ENCODE measurements at places on chromosomes 11 and 22. TPM values are rescaled to one million over a fixed set of nuclear protein-coding genes. Genes with fewer than 3 reads are reported as not detected.
A peak's percentile ranks its signal among the peaks of the same experiment; 100 is the strongest.

GRCh38 chr11:13052130-13052571, 43.0 kb downstream of the RASSF10 start:
- DNase-seq: no peak

- DNase-seq: peak; percentile 70
Observed at GRCh38 chr11:125433454-125434121, 62.5 kb downstream of the FEZ1 start.

- no peak for DNase-seq
Observed at GRCh38 chr11:113505046-113505445, 29.8 kb upstream of the DRD2 start.

DNA sequence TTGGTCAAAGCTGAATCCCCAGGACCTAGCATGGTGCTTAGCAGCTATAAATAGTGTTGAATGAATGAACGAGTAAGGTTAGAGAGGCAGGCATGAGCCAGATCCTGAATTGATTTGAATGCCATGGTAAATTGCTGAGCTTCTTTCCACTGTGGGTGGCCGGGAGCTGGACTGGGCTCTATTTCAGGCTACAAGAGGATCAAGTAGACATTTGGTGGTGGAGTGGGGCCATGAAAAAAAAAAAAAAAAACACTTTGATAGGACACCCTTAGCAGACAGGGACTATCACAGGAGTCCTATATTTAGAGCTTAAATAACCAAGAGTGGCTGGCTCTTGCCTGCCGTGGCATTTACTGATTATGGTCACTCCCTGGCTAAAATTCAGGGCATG, 77.6 kb downstream of the MIAT start:
- DNase-seq: no peak

GRCh38 chr11:131771471-131771870, 401.1 kb downstream of the NTM start:
- no peak for DNase-seq

DNA sequence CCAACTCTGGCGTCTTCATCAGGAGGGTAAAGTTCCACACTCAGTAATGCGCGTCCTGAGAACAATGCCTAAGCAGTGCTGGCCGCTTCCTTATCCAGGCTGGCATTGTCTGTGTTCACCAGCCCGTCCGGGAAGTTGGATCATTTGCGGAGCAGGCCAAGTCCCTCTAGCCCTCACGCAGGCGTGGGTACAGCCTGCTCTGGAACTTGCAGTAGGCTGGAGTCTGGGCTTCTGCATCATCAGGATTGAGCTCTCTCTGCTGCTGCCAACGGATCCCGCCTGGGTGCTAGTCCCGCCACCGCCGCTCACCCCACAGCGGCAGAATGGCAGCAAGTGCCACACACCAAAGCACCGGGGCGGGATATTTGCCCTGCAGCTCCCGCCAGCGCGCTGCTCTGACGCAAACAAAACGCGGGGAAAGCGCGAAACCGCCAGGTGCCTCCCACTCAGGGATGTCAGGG, 29.0 kb downstream of the GLYATL1 start:
- no peak for DNase-seq

GRCh38 chr22:37967637-37968451, 14.3 kb downstream of the POLR2F start:
- no peak for DNase-seq

DNA sequence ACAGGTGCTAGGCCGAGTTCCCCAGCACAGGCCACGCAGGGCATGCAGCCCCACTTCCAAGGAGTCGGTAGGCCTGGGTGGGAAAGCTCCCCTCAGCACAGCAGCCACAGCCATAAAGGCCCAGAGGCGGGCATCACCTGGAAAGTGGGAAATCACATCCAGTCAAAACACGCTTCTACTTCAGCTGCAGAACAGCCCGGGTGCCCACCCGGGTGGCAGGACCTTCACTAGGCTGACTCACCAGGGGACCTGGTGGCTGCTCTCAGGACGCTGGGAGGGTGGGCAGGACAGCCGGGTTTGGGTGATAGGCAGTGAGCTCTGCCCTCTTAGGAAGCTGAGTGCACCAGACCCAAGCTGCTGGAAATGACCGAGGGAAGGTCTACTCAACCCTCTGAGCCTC, 7.3 kb downstream of the KIAA0930 start:
- DNase-seq: no peak

DNA sequence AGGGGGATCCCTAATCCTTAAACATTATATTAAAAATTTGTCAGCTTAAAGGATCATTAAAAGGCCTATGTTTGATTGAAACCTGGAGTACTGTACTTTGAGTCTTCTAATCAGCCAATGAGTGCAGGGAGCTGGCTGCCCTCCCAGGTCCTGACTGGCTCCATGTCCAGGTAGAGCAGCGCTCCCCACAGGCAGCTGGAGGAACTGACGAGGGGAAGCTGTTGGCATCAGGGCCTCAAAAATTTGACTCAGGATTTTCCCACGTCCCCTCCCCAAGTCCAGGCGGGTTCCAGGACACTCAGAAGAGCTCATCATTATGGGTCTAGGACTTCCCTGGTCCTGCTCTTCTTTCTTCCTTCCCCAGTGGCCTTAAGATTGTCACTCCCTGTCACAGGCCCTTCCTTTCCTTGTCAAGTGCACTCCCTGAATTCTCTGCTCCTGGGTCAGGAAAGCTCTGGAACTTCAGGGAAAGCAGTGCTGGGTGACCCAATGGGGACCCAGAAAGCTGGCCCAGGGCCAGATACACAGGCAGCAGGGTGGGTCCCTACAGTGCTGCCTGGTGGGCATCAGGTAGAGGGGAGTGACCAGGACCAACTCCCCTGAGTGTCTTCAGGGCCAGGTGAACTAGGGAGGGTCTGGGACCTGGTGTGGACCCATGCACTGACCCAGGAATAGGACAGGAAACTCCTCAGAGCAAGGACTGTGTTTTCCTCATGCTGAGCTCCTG, 65.5 kb downstream of the GGTLC2 start:
- DNase-seq: no peak

GRCh38 chr22:28029956-28030355, 110.9 kb upstream of the PITPNB start:
- no peak for DNase-seq

- no peak for DNase-seq
Observed at GRCh38 chr11:121552154-121552553, 99.4 kb upstream of the SORL1-AS1 start.

GRCh38 chr22:22914726-22915669, 27.4 kb downstream of the IGLL5 start:
- no peak for DNase-seq

GRCh38 chr11:46967962-46968361, 31.4 kb downstream of the CSTPP1 start:
- no peak for DNase-seq

GRCh38 chr11:35681163-35681767, 18.7 kb downstream of the TRIM44 start:
- DNase-seq: no peak

- DNase-seq: no peak
Observed at GRCh38 chr11:70582886-70583641, 184.7 kb downstream of the CTTN start.

DNA sequence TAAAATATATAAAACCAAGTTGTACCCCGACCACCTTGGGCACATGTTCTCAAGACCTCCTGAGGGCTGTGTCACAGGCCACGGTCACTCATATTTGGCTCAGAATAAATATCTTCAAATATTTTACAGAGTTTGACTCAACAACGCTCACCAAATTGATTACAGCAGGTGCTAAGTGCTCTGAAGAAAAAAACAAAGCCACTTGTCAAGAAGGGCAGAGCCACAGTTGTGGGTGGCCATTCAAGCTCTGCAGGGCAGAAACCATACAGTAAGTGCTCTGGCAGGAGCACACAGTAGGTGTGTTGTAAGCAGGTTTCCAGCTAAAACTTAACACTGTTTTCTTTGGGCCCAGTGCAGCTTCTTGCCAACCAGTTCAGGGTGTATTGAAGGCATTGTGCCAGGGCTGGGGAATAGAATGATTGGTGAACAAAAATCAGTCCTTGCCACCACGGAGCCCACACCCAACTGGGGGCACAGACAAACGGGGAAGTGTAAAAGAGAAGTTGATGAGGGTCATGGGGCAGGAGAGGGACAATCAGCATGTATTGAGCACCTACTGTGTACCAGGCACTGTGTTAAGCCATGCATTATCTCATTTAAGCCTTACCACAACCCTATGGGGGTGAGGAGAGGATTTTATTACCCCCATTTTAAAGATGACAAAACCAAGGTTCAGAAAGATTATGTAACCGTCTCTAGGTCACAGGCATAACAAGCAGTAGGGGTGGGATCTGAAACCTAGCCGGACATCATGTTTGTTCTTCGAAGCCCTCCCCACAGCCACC, 18.2 kb downstream of the ARRB1 start:
- DNase-seq: no peak

DNA sequence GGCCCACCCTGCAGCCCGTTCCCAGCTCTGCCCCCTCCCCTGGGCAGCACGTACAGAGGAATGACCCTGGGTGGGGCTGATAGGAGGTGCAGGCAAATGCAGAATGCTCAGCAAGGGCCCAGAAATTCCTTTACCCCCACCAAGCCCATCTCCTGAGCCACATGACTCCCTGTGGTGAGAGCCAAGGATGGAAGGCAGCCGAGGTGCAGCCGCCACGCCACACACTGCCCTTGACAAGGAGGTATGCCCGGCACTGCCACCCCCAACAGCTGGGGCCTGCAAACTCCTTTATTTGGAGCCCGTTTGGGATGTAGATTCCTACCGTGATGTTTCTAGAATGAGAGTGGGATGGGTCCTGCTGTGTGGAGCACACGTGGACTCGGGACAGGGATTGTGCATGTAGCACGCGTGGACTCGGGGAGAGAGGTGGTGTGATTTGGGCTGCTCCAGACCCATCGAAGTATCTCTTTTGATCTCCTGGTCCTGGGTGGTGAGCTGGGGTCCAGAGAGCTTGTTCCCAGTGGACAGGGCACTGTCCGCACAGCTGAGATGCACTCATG, 12.9 kb downstream of the GTSE1 start:
- DNase-seq: no peak

DNA sequence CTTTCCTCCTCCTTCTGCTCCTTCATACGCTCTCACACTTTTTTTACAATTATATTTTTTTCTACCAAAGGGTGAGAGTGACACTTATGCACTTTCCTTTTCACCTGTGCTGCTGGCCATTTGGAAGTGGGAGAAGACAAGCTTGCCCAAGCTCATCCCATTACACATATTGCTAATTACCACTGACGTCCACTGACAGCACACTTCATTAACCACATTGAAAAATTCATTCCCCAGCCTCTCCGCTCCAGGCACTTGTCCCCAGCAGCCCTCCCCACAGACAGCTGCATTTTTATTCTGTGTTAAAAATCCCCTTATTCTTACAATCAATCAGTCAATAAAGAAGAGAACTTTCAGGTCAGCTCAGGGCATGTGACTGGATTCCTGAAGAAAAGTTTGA, 175.1 kb downstream of the LRRC4C start:
- no peak for DNase-seq

DNA sequence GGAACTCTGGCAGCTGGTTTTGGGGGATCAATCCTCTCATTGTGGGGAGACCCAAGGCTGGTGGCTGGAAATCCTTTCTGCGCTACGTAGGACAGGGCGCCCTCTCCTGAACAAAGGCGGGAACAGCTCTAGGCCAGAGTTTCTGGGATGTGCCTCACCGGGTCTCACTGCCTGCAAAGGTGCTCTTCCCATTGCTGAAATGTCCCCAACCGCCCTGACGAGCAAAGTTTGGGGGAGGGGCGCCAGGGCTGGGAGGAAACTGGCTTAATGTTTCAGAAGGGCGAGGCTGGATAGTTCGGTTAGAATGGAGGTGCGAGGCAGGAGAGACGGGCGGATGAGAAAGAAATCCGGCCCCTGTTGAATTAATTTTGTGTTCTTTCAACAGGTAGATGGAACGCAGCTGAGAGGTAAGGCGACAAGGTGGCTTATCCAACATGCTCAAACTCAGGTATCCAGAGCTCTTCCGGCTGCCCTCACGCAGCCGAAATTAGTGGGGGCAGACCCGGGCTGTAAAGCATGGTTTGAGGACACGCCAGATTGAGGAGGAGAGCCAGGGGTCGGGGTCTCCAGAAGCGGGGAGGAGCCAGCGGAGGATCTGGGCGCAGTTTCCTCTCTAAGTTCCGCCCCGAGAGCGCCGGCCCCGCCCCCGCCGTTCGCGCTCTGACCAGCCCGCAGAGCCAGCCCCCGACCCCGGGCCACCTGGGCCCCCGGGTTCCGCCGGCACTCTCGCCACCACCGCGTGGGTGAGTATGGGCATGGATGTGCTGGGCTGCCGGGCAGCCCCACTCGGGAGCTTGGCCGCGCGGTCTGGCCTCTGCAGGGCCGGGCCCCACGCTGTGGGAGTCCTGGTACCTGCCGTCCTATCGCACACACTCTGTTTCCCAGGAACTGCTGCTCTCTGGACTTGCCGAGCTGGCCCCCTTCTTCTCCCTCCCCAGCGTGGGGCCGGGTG, at the start of gene PGAP2:
PGAP2 (plus strand) TSS at position 652 of the 952 bp plus-strand sequence. CDS start 2,700 bp downstream, outside the sequence.
- peak; percentile 51 for DNase-seq

DNA sequence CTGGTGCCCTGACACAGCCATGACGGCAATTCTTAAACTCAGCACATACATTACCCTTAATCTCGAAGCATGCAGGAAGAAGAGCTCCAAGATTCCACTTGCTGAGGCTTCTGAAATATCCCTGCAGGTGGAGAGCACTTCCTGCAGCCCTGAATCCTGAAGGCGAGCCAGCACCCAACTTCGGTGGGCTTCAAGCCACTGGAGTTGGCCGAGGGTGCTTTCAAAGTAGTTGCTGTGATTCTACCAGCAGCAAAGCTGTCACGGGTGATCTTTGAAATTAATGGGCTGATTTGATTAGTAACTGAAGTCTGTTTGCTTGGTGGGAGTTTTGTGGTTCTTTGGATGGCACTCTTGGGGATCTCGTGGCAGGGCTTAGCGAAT, 9.0 kb upstream of the FTH1 start:
- DNase-seq: no peak

DNA sequence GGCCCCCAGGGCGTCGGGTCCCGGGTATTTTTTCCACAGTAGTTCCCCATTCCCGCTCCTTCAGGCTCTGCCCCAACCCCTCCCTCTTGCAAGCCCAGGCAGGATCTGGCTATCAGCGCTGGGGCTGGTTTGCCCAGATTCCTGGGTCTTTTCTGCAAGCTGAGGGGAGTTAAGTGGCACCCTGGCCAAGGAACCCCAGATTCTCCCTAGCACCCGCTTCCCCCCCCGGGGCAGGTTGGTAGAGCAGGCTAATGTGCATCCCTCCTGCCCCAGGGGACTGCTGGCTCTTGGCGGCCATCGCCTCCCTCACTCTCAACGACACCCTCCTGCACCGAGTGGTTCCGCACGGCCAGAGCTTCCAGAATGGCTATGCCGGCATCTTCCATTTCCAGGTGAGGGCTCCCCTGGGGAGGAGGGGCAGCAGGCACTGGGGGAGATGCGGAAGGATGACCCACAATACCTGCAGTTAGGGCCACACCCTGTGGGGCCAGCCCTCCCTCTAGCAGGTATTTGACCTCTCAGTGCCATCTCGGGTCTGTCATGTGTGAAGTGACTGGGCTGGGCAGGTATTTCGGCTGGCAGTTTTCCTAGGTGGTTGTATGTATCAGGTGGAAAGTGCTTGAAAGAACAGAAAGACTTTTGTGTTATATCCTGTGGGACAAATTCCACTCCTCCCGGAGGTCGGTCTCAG, 1.6 kb downstream of the CAPN1 start:
- DNase-seq: no peak

Gene NLRP14
- 0.08 TPM for total RNA-seq

Gene ZNF215
- 10.7 TPM for total RNA-seq

Gene GGTLC3
- not detected for total RNA-seq

Gene TRIM49
- total RNA-seq: not detected

Gene OR5A1
- total RNA-seq: not detected

Gene ADM2
- total RNA-seq: 0.17 TPM

Gene MEI1
- total RNA-seq: not detected

Gene CCDC87
- total RNA-seq: 0.04 TPM

Data from H4 (cell line).